Fibroblast of skin of abdomen (primary cell): ENCODE measurements at places on chromosomes 1 and 21.

- no peak for DNase-seq
Observed at GRCh38 chr1:11169202-11169601, 20.0 kb upstream of the ANGPTL7 start.

DNA sequence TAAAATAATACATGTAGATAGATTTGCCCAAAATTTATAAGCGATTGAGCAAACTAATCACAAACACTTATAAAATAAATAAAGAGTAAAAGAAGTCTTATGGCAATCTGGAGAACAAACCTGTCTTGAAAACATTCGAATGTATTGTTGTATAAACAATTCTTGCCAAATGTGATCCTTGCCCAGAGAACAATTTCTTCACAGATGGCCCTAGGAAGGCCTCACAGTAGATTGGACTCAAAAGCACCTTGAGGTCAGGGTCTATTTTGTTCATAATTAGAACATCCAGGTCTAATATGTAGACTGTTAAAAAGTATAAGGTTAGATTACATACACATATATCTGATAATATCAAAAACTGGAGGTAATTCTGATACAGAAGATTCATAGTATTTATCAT lies 202.4 kb downstream of the KCNT2 start:
- DNase-seq = no peak

- DNase-seq = peak; percentile 45
Observed at GRCh38 chr1:232145768-232146167, 484.2 kb downstream of the SIPA1L2 start.

DNA sequence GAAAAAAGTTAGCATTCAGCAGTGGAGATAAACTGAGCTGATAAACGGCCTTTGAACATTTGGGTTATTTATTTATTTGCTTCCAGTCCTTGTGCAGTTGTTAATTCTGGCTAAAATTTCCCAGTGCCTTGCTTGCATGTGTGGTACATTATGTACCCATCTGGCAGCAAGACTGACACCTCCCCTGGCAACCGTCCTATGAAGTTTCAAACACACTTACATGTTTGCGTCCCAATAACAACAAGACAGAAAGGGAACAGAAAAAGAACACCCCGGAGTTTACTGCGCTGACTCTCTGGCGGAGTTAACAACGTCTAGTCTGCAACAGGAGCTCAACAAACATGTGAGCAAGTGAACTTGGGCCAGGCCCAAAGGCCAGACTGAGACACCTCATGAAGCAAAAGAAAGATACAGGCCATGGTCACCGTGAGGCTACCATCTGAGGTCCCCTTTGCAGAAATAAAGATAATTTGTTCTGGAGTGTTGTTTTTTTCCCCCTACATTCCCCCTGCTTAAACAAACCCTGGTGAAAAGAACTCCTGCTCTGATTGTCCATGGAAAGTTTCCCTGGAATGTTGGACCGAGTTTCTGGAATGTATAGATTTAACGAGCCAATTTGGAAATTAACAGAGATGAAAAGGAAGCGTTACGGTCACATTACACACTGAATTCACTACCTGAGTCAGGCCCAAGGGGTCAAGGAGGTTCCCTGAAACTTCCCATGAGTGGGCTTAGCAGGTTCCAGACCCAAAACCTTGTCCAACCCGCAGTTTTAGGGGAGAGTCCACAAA lies 33.4 kb downstream of the TRABD2B start:
- DNase-seq = no peak

- peak; percentile 6 for DNase-seq
Observed at GRCh38 chr1:233406339-233406960, 78.9 kb downstream of the MAP3K21 start.

DNA sequence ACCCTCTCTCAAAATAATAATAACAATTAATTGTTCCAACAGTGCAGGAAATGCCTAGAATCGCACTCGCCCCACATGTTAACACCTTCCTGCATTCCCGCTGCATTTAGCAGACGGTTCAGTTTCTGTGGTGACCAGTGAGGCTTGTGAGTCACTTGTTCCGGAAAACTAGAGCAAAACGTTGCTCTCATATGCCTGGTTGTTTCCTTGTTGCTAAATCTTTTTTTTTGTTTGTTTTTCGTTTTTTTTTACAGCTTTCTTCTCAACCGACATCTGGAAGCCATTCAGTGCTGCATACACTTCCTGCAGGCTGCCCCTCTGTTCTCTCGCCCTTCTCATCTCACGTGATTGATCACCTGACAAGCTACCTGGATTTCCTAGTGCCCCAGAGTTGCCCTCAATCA lies 56.9 kb upstream of the TMPRSS2 start:
- DNase-seq = peak; percentile 86

DNA sequence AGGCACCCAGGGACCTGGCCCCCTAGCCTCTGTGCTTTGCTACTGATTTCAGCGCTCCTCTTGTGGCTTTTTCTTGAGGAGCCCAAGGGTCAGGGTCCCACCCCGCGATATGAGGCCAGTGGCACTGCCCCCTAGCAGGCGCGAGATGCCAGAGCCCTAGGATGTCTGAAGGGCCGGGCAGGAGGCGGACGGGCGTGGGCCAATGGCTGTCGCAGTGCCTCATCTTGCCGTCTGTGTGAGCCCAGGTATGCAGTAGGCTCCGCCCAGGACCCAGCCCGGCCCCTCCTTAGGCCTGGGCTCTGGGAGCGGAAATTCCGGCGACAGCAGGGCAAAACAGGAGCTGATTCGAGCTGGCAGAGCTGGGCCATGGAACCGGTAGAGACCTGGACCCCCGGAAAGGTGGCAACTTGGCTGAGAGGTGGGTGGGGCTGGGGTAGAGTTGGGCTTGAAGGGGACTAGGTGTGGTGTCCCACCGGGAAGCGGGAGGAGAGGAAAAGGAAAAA lies at the start of gene CNKSR1:
Gene CNKSR1, plus strand, starts transcription at position 310 of the 503 bp plus-strand sequence. Its CDS starts 57 bp downstream, at position 367.
- DNase-seq = no peak

DNA sequence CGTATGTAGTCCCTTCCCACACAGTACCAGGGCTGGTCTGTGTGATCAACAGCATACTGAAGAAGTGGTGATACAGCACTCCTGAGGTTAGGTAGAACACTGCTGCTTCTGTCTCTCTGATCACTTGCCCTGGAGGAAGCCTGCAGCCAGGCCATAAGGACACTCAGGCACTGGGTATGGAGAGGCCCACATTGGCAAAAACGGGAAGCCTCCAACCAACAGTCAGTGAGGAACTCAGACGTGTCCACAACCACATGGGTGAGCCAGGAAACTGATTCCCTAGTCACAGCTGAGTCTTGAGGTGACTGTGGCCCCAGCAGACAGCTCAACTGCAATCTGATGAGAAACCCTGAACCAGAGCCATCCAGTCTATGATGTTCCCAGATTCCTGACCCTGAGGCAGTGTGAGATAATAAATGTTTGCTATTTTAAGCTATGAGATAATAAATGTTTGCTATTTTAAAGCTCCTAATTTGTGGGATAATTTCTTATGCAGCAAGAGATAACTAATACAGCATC lies 62.5 kb downstream of the COQ8A start:
- DNase-seq = no peak

DNA sequence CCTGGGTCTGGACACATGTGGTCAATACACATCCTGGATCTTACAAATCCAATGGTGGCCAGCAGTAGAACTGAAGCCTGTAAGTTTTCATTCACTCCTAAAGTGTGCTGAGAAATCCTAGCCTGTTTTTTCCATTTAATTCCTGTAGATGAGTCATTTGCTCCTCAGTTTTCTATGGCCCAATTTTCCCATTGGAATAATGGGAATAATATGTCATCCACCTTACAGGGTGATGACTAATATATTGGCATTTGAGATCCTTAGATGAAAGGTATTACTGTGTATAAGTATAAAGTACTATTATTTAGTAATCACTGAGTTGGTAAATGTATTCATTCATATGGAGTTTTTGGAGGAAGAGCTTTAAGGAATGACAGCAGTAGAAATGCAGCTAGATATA lies 89.7 kb upstream of the ADAR start:
- peak; percentile 12 for DNase-seq

GRCh38 chr1:185439727-185440415 lies 122.8 kb upstream of the IVNS1ABP start:
- DNase-seq = peak; percentile 79

DNA sequence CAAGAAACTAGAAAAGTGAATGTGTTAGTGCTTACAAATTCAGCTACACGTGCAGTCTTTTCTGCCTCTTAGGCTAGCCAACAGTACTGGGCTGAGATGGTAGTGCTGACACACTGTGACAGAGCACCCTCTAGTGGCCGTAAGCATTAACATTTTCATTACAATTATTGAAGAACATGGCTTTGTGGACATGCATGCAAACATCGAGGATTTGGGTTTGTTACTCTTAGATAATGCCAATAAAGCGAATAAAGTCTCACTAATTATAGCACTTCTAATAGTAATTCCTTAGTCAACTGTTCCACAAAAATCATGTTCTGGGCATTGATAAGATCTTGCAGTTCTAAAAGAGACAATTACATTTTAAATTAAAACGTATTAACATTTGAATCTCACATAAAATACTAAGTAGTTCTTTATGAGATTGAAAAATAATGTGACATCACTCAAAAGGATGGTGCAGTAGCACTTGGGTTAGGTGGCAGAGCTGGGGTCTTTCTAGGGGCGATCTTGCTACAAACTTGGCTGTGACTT lies 47.1 kb downstream of the MYSM1 start:
- DNase-seq = peak; percentile 75

- no peak for DNase-seq
Observed at GRCh38 chr1:208787219-208787618, 543.0 kb upstream of the PLXNA2 start.

- DNase-seq = no peak
Observed at GRCh38 chr21:30102871-30103270, 63.7 kb downstream of the CLDN17 start.

DNA sequence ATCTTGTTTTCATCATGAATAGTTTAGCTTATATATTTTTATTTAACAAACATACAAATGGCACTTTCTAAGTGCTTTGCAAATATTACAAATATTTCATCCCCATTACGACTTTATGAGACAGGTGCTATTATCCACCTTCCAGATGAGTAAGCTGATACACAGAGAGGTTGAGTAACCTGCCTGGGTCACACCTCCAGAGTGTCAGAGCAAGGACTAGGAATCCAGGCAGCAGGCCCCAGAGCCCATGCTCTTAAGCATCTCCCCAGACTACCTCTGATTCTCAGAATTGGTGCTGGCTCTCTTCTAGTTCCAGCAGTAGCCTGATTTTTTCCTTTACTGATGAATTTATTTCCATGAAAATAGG lies 40.0 kb downstream of the EPHB2 start:
- no peak for DNase-seq

- DNase-seq = no peak
Observed at GRCh38 chr1:61156576-61157467, 74.5 kb downstream of the NFIA start.

- DNase-seq = peak; percentile 15
Observed at GRCh38 chr1:77970192-77970591, 8.7 kb downstream of the FUBP1 start.

DNA sequence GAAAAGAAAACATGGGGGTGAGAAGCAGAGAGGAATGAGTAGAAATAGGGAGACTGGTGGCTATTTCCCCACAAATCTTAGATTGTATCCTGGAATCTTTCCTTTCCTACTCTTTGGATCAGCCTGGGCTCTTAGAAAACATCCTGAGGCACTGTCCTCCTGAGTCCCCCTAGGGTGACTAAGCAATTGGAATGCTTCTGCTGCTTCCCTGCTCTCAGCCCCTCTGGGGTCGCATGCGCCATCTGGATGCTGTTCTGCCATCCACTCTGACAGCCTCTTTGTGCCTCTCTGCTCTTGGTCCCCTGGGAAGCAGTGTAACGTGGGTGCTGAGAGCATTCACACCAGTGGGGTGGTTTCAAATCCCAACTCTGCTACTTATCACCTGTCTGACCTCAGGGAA lies 443.0 kb downstream of the SIPA1L2 start:
- DNase-seq = peak; percentile 26

- no peak for DNase-seq
Observed at GRCh38 chr1:221549815-221550214, 192.1 kb downstream of the DUSP10 start.

DNA sequence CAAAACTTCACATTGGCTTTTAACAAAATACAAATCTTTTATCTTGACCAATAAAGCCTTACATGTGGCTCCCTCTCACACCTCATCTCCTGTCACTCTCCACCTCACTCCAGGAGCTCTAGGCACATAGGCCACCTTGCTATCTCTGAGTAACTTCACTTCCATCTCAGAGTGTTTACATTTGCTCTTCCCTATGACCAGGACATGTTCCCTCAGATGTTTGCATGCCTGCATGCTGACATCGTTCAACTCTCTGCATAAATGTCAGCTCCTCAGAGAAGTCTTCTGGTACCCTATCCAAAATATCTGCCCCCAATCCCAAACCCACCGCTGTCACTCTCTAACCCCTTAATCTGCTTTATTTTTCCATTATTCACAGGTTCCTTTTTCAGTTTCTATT lies 110.9 kb downstream of the TOMM20 start:
- DNase-seq = peak; percentile 63

DNA sequence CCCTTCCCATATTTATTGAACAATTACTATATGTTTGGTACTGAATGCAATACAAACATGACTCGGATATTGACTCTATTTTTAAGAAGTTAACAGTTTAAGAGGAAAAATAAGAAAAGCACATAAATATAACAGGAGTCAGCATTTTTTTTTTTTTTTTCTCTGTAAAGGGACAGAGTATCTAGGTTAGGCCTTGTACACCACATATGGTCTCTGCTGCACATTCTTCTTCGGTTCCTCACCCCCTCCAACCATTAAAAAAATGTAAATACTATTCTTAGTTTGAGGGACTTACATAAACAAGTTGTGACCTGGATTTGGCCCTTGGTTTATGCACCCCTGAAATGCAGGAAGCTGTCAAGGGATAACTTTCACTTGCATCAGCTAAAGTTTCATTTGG lies 40.4 kb downstream of the PHC2 start:
- DNase-seq = peak; percentile 90

GRCh38 chr1:41889506-41890414 lies 29.0 kb downstream of the HIVEP3 start:
- DNase-seq = no peak

- DNase-seq = peak; percentile 97
Observed at GRCh38 chr1:193121616-193122593, at the start of gene CDC73. Gene CDC73 (plus strand): TSS chr1:193122031. CDS start chr1:193122201, 170 bp downstream.

DNA sequence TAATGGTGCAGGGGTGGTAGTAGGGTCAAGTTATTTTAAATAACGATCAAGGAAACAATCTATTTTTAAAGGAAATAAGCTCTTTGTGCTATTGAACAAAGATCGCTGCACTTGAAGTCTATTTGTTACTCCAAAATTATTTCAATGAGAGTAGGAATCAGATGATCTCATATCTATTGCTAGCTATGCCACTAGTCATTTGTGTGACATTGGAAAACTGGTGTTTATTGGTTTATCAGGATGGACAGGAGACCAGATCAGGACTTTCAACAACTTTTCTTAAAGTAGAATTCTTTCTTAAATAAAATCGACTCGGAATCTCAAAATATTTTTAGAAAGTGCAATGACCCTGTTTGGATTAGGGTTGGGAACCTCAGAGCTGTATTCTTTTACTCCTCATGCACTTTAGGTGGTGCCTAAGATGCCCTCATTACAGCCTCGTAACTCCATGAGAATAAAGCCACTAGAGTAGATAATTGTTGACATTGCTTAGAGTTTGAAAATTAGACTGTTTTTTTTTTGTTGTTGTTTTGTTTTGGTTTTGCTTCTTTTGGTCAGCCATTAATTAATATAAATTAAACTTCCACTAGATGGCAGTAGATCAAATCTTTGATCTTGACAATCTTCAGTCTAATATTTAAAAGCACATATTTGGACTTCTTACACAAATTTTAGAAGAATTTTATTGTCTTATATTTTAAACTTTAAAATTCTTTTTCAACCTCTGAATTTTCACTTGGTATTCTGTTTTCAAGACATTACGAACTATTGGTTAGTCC lies 352.4 kb downstream of the USP25 start:
- no peak for DNase-seq
